ENCODE measurements at places on chromosomes 3 and 15.

- DNase-seq, result no peak
These were observed 42.3 kb upstream of the ROBO1 start for GRCh38 chr3:79810092-79810491.

DNA sequence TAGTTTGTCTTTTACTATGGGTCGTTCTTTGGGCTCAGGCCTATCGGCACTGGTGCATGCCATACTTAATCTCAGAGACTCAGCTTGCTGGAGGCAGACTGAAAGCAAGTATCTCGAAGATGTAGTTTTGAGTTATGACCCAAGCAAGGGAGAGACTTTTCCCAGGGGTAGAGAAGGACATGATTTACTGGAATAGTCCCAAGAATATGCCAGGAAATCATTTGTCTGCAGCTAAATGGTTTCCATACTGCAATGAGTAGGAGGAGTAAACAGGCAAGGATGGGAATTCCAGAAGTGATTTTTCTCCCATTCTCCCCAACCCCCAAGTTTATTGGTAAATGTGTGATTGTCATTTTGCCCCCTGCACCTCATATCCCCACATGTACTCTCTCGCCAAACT, 35.4 kb upstream of the LACTB start:
- DNase-seq, result no peak

- no peak for DNase-seq
These were observed 15.9 kb upstream of the SIAH2 start for GRCh38 chr3:150778793-150779401.

DNA sequence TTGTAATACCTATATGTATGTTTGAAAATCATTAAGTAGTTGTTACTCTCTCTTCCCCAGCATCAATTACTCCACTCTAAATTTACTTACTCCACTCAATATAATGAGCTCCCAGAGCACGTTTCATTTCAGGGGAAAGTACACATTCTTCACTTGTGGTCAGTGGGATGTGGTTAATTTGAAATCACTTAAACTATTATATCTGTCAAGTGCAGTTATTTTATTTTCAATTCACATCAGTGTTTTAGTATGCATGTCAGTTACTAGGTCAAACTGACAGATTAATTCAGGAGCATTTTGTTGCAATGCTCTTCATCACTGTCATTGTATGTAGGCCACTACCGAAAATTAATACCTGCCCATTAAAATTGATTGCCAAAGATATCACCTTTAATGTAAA, 376.1 kb downstream of the ZIC4 start:
- DNase-seq, result no peak

- DNase-seq, result peak; percentile 87
These were observed 92.3 kb downstream of the ADAMTSL3 start for GRCh38 chr15:83746231-83746630.

DNA sequence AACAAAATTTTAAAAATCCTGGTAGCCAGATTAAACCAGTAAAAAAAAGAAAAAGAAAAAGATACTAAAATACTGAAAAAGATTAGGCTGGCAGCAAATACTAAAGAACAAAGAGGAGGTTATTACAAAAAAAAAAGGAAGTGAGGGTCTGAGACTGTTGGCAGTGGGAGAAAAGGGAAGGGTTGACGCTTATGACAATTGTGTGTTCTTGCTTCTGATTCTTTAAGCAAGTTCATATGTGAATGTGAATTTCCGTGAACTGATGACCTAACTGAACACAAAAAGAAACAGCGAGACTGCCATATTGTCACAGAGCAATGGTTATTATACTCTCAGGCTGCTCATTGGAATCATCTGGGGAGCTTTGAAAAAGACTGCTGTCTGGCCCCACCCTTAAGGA, 56.5 kb downstream of the ATP13A4 start:
- DNase-seq, result no peak

DNA sequence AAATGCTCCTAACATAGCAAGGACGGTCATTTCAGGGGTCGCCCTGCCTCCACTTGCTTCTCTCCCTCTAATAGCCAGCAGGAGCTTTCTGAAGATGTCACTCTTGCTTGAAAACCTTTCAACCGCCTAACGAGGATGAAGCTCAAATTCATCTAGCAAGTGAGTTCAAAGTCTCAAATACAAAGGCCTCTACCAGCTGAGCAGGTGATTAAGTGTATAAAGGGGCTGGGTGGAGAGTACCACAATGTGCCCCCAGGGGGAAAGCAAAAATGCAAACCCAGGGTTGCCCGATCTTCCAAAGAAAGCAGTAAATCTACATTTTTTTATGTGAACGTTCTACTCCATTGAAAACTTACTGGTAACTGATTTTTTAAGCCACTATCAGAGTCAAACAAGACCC, 50.4 kb upstream of the GRIP2 start:
- DNase-seq, result no peak

GRCh38 chr3:176376531-176376930, 820.8 kb downstream of the TBL1XR1 start:
- no peak for DNase-seq

DNA sequence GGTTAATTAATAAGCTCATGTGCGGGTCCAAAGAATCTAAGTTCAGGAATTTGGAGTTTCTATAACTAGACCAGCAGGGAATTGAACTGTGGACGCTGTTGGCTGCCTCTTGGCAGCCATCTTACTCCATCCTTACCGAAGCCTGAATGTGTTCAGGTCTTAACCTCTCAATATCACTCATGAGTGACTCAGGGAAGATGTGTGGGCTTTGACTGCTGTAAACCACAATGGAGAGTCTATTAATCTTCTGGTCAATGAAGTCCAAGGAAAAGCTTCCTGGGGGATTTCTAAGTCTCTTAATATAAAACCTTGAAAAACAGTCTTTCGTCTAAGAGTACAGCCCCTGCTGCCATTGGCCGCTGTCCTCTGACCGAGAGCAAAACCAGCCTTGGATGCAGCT, 46.7 kb upstream of the OXTR start:
- no peak for DNase-seq

- peak; percentile 11 for DNase-seq
These were observed 21.0 kb downstream of the SLC25A20 start for GRCh38 chr3:48877671-48878070.

DNA sequence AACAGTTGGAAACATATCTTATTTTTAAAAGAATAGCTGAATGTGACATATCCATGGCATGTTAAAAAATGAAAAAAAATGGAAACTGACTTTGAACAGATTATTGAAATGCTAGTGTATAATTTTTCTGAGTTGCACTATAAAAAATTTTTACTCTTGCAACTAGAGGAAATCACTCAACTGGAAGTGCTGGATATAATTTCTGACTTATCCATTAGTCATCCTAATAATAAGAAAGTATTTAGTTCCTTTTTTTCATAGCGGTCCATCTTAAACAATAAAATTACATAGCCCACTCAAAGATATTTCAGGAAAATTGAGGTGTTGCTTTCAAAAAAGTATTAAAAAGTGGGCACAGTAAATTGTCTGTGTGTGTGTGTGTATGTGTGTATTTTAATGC, 80.7 kb downstream of the MBNL1 start:
- peak; percentile 65 for DNase-seq

GRCh38 chr15:71110405-71111180, 4.7 kb upstream of the THSD4 start:
- no peak for DNase-seq

DNA sequence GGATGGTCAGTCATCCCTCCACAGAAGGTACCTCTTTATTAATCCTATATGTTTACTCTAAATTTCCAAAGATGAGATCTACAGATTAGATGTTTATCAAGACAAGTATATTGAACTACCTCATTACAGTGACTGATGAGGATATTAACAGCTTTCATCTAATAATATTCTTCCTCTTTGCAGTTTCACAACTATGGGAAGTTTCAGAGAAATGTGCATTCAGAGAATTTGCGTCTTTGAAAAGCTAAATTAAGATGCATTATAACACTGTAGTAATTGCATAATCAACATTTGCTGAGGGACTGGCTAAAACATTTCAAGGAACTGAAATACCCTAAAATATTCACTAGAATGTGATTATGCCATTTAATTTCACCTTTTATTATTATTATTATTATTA, 46.7 kb downstream of the MCF2L2 start:
- no peak for DNase-seq

- no peak for DNase-seq
These were observed 61.5 kb downstream of the OSBPL10 start for GRCh38 chr3:31919528-31919927.

GRCh38 chr3:68342426-68342825, 589.9 kb downstream of the TAFA4 start:
- DNase-seq, result no peak

- no peak for DNase-seq
These were observed 1.3 kb downstream of the SLC27A2 start for GRCh38 chr15:50183112-50183794.

DNA sequence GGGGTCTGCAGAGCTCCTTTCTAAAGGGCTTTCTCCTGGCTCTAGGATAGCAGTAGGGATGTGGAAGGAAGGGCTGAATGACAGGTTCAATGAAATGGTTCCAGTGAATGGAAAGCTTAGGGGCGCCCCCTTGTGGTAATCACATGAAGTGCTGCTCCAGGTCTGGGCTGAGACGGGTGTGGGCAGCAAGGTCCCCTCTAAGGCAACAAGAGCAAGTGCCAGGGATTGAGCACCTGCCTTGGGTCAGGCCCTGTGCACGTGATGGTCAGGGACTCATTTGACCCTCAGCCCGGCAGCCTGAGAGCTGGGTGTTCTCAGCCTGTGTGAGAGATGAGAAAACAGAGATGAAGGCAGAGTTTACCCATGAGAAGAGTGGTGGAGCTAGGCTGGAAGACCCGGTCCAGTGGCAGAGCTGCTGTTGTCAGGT, 12.1 kb upstream of the CX3CR1 start:
- DNase-seq, result peak; percentile 28

DNA sequence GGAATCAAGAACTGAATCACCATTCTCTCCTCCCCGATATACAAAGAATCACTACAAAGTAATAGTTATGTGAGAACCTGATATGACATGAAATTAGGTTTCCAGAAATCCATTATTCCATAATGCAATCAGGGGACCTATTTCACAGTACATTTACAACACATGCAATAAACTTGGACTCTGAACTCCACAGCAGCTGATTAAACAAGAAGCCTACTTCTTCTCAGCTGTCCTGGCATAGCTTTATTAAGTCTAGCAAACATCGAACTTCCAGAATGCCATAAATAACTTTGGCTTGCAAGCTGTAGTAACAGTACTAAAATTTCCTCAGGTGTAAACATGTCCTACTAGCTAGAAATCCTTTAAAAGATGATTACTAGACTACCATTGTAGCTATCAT, 17.8 kb downstream of the PDCD10 start:
- no peak for DNase-seq

- no peak for DNase-seq
These were observed 44.4 kb downstream of the RAB7A start for GRCh38 chr3:128770387-128770786.

- no peak for DNase-seq
These were observed 143.8 kb downstream of the PLD1 start for GRCh38 chr3:171666516-171666915.

DNA sequence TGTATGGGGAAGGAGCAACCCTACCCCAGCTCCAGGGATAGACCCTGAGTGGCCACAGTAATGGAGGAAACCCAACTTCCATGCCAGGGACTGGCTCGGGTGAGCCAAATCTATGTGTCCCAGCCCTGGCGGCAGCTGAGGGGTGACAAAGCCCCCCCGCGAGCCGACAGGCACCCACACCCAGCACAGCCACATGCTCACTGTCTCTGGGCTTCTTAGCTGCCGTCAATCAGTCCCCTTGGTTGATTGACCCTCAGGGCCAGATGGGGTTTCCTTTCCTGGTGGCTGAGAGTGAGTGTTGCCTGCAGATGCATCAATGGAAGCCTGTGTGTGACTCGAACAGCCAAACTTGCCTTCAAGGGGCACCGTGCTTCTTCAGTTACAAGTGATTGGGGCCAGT, 2.1 kb upstream of the OCA2 start:
- no peak for DNase-seq

DNA sequence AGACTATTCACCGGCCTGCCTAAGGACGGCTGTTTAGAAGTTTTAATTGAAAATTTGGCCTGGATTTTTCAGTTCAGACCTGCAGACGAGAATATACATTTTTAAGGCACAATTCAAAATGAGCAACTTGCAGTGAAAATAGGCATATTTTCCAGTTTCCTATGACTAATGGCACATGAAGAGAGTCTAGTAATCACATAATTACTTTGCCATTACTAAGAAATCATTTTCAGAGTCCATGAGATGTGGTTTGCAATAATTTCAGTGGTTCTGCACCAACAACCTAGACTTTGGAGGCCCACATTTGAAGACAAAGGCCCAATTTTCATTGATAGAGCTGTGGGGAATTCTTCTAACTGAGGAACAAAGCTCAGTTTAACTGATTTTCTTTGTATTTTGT, 205.3 kb downstream of the SOX2 start:
- peak; percentile 23 for DNase-seq

DNA sequence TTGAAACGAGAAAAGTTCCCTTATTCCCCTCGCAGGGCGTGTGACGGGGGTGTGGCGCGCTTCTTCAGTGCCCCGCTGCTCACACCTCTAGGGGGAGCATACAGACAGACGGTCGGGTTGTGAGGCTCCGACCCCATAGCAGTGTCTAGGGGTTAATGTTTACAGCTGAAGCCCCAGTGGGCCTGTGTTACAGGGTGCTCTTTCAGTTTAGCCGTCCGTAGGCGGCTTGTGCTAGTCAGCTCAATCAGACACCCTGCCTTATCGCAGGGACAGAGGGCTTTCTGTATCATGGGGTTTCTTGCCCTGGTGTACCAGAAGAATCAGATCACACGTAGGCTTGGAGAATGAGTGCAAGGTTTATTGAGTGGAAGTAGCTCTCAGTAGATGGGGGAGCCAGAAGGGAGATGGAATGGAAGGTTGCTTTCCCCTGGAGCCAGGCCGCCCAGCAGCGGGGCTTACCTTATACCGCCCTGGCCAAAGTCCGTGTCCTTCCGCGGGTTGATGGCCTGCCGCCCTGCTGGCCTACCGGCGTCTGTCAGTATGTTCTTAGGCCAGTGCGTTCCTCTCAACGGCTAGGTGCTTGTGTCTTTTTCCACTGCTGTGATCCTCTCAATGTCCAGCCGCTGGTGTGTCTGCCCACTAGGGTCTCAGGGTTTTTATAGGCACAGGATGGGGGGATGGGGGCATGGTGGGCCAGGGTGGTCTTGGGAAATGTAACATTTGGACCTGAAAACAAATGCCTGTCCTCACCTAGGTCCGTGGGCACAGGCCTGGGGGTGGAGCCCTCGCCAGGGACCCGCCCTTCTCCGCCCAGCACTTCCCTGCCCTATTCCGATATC, 32.2 kb upstream of the ACP3 start:
- no peak for DNase-seq

DNA sequence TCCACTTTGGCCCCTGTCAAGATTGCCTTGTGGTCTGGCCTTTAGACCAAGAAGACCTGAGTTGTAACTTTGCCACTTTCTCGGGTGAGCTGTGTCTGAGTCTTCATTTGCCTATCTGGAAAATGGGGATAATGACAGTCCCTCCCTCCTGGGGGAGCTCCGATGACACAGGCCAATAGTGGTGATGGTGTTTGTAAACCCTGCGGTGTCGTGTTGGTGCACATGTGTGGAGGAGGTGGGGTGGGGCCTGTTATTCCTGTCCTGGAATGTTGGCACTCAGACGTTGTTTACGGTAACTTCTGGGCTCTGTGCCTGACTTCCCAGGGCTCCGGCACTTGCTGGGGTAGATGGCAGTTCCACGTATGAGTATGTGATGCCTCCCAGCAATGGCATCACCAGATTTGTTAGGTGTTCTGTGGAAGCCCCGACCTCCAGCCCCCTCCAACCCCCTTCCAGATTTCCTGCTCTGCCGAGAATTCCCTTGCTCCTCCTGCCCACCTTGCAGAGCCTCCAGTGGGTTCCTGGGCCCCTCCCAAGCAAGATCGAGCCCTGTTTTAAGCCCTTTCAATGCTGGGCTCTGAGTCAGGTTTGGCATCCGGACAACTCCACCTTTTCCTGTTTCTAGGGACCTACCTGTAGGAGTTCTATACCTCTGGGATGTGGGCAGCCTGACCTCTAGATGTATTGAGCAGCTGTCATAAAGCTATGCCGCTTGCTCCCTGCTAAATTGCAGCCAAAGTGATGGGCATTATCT, 31.4 kb downstream of the HRH1 start:
- DNase-seq, result peak; percentile 97
